ENCODE measurements at places on chromosomes 3 and 15.

GRCh38 chr3:150917951-150918350, 12.7 kb upstream of the MINDY4B start:
- no peak for DNase-seq

- peak; percentile 47 for DNase-seq
These were observed 84.0 kb downstream of the CFAP20DC start for GRCh38 chr3:58965865-58966264.

DNA sequence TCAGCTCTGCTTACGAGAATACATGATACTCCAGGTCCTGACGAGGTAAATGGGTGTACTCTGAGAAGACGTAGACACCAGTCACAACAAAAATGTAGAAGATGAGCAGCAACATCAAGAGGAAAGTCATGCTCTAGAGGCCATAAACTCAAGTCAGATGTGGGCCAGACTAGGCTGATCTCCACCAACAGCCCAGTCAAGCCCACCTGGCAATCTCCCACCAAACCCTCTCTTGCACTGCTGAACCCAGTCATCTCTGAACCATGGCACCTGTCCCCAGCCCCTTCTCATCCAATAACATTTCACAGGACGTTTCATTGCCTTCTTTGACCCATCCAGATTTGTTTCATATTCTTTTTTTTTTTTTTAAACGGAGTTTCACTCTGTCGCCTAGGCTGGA, 10.8 kb upstream of the PDIA3 start:
- DNase-seq, result no peak

DNA sequence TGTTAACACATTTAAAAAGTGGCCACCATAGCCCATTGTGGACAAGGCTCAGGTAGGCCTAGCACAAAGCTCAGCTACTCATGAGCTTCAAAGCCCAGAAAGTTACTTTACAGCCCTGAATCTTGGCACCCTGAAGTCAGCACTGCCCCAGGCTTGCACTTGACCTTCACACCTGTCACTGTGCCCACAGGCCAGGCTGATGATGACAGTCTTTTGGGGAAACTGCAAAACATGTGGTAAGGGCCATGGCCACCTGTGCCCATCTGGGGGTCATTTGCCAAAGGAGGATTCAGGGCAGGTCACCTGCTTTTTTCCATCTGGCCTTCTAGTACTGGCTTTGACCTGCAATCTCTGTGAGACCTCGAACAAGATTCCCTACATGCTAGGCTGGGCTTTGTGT, 11.0 kb downstream of the CHDH start:
- DNase-seq, result no peak

GRCh38 chr3:72436863-72437592, 411.2 kb downstream of the SHQ1 start:
- DNase-seq, result no peak

DNA sequence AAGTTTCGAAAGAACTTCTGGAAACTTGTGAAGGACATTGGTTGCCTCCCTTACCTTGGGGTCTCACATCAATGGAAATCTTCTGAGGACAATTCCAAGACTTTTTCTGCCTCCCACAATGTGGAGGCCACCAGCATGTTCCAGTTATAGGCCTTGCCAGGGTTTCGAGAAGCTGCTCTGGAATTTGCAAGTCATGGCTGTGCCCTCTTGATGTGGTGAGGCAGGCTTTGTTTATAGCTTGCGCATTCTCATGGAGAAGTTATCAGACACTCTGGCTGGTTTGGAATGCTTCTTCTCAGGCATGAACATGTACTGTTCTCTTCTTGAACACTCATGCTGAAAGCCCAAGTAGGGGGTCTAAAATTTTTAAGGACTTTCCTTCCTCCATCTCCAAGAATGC, 4.1 kb downstream of the CXCR6 start:
- DNase-seq, result no peak

- no peak for DNase-seq
These were observed 247.4 kb downstream of the KBTBD8 start for GRCh38 chr3:67245545-67245944.

DNA sequence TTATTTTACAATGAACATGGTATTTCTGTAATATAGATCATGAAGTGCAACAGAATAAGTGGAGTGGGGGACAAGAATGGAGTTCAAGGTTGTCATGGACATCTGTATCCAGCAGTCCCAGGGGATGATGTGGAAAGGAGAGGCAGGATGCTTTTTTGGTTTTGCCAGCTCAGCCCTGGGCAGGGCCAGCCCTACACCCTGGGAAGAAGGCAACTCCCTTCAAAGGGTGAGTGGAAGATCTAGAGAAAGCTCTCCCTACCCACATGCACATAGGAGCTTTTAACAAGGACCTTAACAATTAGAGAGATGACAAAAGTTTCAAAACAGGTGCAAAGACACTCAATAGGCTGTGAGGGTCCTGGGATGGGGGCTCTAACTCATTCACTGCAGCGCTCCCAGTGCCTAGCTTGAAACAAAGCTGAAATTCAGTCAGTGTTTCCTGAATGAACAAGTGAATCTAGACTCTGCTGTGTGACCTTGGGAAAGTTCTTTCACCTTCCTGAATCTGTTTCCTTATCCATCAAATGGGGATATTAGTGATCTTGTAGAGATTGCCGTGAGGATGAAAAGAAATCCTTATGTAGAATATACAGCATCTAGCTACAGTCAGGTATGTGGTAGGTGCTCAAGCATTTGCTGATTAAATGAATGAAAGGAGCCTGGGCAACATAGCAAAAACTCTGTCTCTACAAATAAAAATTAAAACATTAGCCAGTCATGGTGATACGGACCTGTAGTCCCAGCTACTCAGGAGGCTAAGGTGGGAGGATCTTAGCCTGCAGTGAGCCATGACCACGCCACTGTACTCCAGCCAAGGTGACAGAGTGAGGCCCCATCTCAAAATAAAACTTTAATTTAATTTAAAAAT, 14.3 kb downstream of the BHLHE40 start:
- no peak for DNase-seq

GRCh38 chr15:99895189-99895955, 162.1 kb upstream of the LYSMD4 start:
- DNase-seq, result no peak

DNA sequence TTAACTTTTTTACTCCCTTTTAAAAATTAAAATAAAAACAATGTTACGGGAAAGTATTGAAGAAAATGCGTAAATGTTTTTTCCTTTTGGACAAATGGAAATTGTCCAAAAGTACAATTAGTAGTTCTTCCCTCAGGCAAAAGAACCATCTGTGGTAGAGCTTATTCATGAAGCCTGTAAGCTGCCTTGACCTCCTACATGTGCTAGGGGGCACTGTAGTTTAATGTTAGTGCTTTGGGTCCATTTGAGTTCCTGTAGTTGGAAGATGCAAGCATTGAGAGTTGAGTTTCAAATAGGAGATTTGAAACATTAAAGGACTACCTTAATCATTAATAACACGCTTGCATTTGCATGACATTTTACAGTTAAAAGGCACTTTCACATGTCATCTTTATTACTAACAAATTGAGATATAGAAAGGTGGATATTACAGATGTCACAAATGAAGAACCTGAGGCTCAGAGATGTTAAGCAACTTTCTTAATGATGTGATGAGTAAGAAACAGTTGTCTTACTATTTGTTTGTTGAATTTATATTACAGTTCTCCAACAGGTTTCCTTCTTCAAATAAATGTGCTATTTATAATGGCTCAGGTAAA, 1.8 kb upstream of the ZNF385D start:
- DNase-seq, result peak; percentile 71

DNA sequence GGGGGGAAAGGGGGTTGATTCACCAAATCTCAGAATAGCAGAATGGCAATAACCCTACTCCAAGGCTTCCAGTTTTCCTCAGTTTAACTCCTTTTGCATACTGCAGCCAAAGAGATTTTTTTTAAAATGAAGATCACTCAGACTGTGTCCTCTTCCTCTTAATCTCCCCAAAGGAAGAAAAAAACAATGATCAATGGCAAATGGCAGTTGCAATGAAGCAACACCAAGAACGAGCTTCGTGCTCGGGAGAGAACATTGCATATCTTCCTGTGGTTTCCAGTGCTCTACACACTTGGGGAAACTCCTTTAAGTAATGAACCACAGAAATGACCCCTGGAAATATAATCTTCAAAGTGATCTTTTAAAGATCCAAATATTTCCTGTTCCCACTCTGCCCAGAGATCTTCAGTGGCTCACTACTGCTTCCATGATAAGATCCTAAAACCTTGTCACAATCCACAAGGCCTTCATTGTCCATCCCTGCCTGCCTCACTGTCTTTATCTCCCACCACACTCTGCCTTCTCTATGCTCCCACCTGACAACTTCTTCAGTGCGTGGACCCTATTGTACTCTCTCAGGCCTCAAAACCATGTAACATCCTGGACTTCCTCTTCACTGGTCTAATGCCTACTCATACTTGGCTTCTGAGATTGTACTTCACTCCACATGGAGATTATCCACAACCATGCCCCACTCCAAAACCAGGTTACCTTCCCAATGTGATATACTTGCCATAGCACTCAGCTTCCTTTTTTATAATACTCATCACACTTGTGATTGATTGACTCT, 394.8 kb downstream of the FHIT start:
- DNase-seq, result no peak

GRCh38 chr3:44427683-44428082, 49.8 kb downstream of the ZNF445 start:
- no peak for DNase-seq

DNA sequence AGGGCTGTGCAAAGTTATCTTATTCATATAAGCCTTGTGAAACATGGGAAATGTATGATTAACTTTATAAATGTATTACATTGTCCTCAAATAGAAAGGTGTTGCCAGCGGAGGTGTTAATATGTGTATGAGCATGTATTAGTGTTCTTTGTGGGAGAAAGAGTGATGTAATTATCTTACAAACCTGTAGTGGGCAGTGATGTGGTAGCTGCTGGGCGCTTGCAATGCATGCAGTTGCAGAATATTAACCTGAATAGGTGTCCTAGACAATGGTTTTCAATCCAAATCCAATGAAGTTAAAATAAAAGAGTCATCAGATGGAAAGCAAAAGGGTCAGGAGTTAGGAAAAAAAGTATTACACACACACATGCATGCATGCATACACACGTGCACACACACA, 881.3 kb upstream of the CADM2 start:
- no peak for DNase-seq

GRCh38 chr3:101017017-101017416, 23.8 kb upstream of the ABI3BP start:
- DNase-seq, result peak; percentile 26

DNA sequence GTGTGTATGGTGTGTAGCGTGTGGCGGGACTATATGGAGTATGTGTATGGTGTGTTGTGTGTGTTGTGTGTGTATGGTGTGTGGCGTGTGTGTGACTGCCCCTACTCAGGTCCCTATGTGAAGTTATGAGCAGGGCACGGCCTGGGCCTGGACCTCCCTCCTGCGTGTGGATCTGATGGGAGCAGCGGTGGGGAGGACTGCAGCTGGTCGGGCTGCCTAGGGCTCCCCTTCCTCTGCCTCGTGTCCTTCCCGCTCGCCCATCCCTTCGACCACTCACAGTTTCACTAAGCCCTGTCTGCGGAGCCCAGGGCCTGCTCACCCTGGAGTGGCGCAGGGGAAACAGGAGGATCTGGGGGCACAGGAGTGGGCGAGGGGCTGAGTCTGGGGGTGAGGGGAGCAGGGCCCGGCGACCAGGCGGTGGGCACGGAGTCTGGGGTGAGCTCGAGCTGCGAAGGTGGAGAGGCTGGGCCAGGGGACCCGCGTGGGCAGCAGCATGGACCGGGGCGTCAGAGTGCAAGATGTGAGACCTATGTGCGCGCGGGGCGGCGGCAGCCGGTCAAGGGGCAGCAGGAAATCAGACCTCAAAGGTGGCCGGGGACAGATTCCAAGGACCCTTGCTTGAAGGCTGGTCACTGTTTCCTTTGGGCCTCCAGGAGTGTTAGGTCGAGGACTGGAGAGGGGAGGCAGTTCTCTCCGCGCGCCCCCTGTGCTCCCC, 26.6 kb downstream of the GABRA5 start:
- no peak for DNase-seq

GRCh38 chr15:29522373-29523276, 253.0 kb upstream of the NSMCE3 start:
- DNase-seq, result no peak

DNA sequence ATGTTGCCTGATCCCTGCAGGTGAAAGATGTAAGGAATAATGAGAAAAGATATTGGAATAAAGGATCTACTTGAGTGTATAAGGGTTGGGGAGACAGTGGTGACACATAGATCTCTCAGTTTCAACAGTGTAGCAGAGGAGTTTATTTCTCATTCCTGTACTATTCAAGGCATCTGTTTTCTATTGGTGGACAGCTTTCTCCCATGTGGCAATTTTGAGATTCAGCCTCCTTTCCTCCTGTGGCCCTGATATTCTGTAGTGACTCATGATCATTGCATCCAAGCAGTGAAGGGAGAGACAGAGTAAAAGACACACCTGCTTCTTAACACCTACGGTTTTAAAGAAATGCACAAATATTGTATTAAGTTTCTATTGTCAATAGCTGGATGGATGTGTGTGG, 327.6 kb downstream of the GRM7 start:
- no peak for DNase-seq

DNA sequence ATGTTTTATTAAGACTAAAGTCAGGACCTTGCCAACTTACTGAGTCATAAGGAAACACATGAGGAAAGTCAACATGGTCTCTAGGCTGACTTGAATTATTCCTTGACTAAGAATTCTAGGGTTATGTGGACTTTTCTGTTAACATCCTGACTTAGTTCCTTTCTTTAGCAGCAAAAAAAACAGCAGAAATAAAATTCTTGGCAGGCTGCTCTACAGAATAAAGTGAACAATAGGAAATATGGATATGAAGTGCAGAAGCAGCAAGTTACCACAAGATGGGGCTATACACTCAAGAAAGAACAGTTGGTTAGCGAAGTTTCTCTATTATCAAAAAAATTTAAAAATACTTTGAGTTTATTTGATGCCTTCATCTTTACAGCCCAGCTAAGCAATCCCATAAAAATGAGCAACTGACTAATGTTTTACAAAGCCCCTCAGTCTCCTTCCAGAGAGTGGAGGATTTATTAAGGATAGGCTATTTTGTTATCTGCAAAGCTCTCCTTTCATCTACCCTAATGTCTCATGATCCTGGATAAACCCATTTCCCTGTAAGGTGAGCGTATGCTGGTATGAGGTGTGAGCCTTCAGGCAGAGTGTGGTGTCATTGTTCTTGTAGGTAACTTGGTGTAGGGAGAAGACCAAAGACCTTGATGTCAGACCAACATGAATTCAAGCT, 23.1 kb upstream of the MCCC1 start:
- peak; percentile 78 for DNase-seq

DNA sequence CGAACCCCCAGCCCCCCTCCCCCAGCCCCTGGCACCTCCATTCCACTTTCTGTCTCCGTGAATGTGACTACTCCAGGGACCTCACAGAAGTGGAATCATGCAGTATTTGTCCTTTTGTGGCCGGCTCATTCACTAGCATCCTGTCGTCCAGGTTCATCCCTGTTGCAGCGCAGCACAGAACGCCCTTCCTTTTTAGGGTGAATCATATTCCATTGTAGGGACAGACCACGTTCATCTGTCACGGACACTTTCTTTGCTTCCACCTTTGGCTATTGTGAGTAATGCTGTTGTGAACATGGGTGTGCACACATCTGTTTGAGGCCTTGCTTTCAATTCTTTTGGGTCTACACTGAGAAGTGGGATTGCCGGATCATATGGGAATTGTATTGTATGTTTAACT, 148.9 kb upstream of the IQSEC1 start:
- DNase-seq, result no peak

- DNase-seq, result no peak
These were observed 181.8 kb downstream of the OXSM start for GRCh38 chr3:25971736-25972135.

GRCh38 chr3:57726397-57726796, 29.7 kb upstream of the SLMAP start:
- DNase-seq, result no peak
